Hair follicular keratinocyte (primary cell): ENCODE measurements at places on chromosomes 2 and 18. TPM values are rescaled to one million over a fixed set of nuclear protein-coding genes. Genes with fewer than 3 reads are reported as not detected.

The MTCL1 gene
- 19.6 and 22.2 TPM in 2 replicates for total RNA-seq

The C2orf78 gene
- not detected in 2 replicates for total RNA-seq

The FOXI3 gene
- total RNA-seq, result not detected in 2 replicates

The G6PC2 gene
- not detected in 2 replicates for total RNA-seq

The PLGLB2 gene
- 0.23 and 4.1 TPM in 2 replicates for total RNA-seq
